CD4-positive, alpha-beta T cell treated with Interleukin-4 for 1 hour (primary cell): ENCODE measurements at places on chromosomes 4 and X.
A peak's percentile ranks its signal among the peaks of the same experiment; 100 is the strongest.

DNA sequence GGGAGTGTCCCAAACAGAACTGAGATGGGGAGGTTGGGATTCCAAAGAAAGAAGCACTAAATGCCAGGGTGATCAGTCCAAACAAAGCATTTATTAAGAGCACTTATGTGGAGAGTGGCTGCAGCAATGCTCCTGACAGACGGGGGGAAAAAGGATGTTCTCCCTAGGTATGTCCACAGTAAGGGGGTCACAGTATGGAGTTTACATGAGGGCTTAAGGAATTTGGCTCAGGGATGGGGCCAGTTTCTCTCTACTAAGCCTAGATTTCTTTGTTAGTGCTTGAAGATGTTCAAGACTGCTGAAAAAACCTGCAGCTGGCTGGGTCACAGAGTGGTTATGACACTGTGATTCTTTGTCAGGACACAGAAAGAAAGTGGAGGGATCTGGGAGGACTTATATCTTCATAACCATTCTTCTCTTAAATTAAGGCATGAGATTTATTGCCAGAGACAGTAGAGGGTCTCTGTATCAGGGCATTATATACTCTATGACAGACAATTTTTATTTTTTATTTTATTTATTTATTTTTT is 1468.0 kb downstream of the C4orf33 start:
- DNase-seq = no peak

- no peak for DNase-seq
These were observed 695.7 kb upstream of the AGA start for GRCh38 chr4:178137732-178138471.

DNA sequence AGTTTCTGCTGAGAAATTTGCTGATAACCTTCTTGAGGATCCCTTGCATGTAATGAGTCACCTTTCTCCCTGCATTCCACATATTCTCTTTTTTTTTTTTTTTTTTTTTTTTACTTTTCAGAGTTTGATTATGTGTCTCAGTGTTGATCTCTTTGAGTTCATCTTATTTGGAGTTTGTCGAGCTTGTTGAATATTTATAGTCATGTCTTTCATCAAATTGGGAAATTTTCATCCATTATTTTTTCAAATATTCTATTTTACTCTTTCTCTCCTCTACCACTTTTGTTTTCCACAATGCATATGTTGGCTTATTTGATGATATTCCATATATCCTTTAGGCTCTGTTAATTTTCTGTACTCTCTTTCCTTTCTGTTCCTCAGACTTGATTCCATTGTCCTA is 136.1 kb downstream of the MAD2L1 start:
- no peak for DNase-seq

GRCh38 chr4:138494931-138495330 is 252.8 kb upstream of the SLC7A11 start:
- DNase-seq = no peak

- DNase-seq = no peak
These were observed 37.2 kb downstream of the MAP9 start for GRCh38 chr4:155339588-155339987.

- no peak for DNase-seq
These were observed 130.2 kb upstream of the KIT start for GRCh38 chr4:54527532-54527931.

DNA sequence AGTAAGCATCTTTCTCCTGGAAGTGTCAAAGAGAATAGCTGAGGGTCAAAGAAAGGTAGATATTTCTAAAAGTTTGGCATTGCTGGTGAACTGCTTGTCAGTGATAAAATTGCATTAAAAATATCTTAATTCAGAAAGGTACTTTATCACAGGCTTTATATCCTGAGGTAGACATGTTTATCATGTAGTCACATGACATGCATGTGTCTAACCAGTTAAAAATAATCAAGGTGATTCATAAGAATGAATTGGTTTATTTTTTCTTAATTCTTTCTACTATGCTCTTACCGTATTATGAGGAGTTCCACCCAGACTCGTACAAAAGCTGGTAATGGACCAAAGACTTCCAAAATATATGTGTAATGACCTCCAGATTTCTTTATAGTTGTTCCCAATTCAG is 6.1 kb downstream of the SLC7A11 start:
- DNase-seq = no peak

DNA sequence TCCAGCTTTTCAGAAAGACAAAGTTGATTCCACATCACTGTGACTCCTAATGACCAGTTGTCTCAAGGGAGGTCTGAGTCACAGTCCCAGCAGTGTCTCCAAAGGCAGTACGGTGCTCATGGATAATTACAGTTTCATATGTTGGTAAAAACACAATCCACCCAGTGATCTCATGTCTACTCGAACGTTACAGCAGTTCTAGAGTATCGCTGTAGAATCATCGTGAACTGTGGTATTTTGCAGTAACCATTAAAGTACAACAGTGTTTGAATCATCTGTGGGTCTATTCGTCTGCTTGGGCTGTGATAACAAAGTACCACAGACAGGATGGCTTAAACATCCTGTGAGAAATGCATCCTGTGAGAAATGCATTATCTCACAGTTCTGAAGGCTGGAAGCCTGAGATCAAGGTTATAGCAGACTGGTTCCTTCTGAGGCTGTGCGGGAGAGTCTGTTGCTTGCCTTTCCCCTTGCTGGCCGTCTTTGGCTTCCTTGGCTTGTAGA is 121.1 kb upstream of the SORBS2 start:
- peak; percentile 16 for DNase-seq

GRCh38 chr4:114271031-114271430 is 291.6 kb upstream of the ARSJ start:
- DNase-seq = no peak

GRCh38 chr4:1579001-1579900 is 104.9 kb downstream of the FAM53A start:
- DNase-seq = peak; percentile 82

DNA sequence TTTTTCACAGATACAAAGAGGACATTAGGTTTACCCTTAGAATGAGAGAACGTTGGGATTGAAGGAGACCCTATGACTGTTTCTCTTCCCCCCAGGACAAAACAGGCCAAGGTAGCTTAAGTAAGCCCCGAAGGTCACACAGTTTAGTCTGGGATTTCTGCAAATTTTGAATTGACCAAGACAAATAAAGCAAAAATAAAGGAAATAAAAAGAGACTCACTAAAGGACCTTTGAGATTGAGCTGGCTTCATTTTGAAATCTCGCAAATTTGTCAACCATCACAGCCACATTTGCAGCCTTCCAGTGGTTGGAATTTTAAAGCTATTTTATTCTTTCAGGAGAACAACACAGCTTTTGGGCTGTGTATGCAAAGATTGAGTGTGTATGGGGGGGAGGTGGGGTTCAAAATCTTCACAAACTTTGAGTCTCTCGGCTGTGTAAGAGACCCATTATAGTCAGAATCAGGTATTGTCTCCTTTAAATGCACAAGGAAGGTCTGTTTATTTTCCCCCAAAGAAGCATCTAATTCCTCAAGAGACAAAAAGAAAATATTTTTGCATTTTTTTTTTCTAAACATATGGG is 4.2 kb downstream of the TMSB4X start:
- no peak for DNase-seq

GRCh38 chr4:89296896-89297295 is 10.7 kb downstream of the GPRIN3 start:
- DNase-seq = no peak

- DNase-seq = no peak
These were observed 111.2 kb downstream of the PPP3CA start for GRCh38 chr4:101236097-101236496.

DNA sequence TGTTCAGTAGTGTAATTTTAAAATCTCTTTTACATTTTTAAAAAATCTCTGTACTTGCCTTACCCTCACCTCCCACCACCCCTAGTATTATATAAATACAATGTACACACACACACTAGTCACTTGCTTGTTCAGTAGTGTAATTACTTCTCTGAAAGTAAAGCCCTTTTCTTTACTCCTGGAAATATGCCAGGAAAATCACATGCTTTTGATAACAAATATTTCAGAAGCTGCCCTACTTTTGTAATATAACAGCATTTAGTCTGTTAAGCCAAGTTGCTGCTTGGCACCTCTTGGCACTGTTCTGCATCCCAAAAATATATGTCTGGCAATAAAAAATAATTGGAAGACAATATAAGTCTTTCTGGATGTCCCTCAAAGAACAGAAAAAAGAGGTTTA is 172.8 kb upstream of the APOOL start:
- DNase-seq = no peak

GRCh38 chrX:147646949-147647723 is 264.6 kb upstream of the FMR1 start:
- DNase-seq = no peak

- no peak for DNase-seq
These were observed 562.8 kb upstream of the AADAT start for GRCh38 chr4:170652571-170652970.

DNA sequence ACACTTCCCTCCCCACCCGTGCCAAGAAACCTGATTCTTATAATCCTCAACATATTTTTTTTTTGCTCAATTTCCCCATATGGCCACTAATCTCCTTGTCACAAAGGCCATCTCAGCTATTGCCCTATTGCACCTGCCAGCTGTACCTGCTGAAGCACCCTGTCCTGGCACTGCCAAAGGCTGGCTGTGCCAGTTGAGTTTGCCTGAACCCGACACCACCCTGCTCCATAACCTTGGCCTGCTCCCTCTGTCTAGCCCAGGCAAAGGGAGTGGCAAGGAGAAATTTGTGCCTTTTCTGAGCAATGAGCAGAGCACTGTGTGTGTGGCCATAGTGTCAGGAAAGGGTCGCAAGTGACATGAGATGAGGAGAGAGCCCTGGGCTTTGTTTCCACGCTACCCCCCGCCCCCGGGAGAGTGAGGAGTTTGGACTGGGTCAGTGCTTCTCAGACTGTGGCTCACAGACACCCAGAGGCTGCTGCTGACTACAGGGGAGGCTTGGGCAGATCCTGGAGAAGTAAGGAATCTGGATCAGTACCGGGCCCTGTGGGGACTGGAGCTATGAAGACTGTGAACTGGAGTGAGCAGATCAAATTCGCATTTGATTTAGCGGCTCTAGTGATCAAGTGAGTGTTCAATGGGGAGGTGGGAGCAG is 42.2 kb upstream of the HMGB3 start:
- DNase-seq = no peak

DNA sequence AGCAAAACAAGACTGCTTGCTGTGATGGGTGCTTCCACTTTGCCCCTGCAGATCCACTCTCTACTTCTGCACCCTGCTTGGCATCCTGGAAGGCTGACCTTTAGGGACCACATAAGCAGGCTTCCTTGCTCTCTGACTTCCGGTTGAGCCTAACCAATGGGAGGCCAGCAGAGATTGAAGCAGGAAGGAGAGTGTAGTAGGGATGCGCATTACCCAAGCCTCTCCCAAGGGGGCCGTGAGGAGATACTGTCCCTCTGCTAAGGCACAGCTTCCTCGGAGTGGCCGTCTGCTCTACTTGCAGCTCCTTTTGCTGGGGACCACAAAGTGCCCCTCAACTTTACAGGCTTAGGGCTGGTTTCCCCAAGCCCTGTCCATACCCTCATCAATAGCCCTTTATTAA is 624.3 kb upstream of the TENM3 start:
- no peak for DNase-seq

GRCh38 chrX:50000937-50001542 is 78.6 kb downstream of the CLCN5 start:
- no peak for DNase-seq

DNA sequence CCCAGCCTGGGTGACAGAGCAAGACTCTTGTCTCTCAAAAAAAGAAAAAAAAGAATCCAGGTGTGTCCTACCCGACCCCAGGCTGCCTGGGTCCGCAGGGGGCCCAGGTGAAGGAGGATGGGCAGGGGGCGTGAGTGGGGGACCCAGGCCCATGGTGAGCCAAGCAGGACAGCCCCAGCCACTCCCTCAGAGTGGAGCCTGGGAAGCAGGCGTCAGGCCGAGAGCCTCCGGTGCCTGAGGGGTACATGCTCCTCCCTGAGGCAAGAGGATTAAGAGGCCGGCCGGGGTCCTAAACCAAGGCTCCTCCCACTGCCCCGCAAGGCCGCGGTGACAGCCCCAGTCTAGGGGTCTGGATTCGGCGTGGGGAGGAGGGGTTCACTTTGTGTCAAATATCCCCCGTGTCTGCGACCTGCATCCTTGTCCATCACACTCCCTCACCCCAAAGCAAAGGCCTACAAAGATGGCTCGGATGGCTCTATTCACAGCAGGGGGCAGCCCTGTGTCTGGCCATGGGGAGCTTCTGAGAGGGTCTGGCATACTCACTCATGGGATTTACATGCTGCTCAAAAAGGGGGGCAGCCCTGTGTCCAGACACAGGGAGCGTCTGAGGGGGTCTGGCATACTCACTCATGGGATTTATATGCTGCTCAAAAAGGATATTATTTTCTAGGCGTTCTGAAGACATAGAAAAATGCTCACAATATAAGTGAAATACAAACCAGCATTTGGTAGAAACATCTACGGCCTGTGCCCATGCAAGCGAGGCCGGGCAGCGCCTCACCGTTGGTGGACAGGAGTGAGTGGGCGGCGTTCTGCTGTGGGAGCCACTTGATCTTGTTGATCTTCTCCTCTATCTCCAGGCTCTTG is 94.6 kb downstream of the PPP2R2C start:
- no peak for DNase-seq

DNA sequence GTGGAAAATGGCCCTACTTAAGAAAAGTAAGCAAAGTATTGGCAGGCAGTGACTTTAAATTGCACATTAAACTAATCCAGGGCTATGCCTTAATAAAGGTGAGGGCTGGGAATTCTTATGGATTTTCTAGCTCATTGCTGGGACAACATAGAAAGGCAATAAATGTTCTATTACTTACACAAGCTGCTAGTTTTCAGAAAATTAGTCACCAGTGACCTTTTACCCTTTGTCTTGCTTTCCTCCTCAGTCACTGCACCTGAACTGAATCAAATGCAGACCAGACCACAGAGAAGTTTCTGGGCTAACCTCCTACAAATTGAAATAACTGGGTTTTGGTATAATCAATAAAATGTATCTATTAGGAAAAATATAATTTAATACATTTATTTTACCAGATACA is 694.4 kb upstream of the FAM241A start:
- no peak for DNase-seq

GRCh38 chr4:14867847-14868246 is 134.4 kb upstream of the CPEB2 start:
- no peak for DNase-seq

DNA sequence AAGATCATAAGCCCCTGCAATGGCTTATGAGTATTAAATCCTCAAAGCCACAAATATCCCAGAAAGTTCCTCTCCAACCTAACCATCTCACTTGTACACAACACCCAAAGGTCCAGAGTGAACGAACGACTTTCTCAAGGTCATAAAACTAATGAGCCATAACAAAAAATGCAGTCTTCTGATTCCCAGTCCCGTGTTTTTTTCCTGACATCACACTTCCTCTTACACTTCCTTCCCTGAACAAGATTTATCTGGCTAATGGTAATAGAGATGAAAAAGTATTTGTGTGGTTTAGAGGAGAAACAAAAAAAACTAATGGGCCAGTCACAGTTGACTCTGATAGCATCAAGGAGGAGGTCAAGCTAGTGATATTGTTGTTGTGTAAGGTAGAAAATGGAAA is 99.5 kb upstream of the KLHL13 start:
- no peak for DNase-seq
